ENCODE measurements at places on chromosomes 6 and 20.

GRCh38 chr20:23130622-23131140 is 44.6 kb upstream of the CD93 start:
- no peak for DNase-seq

GRCh38 chr20:59657459-59658046 is 53.2 kb downstream of the PHACTR3 start:
- no peak for DNase-seq

DNA sequence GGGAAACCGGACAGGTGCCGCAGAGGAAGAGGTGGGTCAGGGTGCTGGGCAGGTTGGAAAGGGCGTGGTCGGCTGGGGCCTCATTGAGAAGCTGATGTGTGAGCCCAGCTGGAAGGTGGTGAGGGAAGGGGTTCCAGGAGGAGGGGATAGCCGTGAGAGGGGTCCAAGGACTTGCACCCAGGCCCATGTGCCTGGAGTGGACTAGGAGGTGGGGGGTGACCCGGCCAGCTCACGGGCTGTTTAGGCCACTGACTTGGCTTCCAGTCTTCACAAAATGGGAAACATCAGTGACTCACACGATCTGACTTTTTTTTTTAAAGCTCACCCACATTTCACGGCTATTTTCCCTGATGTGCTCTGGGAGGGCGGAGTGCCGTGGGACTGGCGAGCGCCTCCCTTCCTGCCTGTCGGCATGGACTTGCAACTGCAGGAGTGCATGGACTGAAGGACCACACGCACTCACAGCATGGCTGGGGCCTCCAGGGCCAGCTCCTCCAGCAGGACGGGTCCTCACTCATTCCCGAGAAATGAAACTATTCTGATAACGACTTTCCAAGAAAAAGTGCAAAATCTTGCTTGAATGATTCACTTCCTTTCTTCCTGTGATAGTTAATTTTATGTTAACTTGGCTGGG is 13.5 kb upstream of the PDE10A start:
- no peak for DNase-seq

- no peak for DNase-seq
These were observed 43.2 kb upstream of the CDH22 start for GRCh38 chr20:46351357-46352058.

- DNase-seq, result no peak
These were observed 4.1 kb upstream of the SHLD1 start for GRCh38 chr20:5746064-5746463.

DNA sequence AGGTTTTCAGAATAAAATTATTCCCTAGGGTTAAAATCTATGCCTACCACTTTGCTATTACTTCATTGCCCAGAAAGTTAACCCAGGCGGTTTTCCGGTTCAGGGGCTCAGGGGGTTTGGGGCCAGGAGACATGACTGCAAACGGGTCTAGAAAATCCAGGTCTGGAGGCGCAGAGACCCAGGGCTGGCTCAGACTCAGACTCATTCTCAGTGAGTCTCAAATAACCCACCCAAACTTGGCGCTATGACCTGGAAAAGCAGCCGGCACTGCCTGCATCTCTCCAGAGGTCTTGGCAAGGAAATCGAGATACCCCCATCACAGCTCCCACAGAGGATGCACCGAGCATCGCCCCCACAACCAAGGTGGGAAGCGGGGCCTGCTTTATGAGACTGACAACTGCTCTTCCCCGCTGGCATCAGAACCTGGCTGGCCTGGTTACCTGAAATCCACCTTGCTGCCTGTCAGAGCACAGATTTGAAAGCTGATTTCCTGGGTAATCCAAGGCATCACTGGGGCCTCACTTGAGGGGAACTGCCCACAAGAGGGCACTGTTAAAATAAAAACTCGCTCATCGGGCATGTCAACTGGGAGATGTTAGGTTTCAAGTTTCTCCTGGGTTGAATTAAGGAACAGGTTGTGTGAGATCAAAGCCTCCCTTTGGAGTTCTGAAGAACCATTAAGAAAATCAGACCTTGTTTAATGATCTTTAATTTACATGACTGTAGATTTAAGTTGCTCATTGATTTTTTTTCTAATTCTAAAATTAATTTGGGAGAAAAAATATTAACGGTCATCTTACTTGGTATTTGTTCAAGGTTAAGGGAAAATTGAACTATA is 55.1 kb downstream of the KIF16B start:
- no peak for DNase-seq

GRCh38 chr6:112037783-112038216 is 16.1 kb upstream of the CCN6 start:
- peak; percentile 80 for DNase-seq

DNA sequence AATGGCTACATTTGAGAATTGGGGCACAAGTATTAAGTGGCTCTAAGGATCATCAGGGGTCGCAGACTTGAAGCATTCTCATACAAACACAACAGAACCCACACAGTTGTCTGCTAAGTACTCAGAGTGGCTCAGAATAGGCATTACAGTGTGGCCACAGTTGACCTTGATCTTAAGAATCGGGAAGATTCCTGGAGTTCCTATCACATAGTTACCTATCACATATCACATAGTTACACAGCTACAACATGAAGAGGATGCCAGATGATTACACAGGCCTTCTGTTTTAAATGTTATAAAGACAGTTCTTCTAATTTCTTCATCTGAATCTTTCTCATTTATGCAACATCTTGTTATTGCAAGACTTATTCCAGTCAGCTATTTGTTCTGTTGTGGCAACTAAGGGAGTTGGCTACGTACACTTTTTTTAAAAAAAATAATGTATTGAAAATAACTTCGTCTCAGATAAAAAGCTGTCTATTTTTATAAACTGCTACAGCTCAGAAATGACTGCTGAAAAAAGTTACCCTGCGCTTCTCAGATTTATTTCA is 129.0 kb downstream of the REV3L start:
- DNase-seq, result no peak

DNA sequence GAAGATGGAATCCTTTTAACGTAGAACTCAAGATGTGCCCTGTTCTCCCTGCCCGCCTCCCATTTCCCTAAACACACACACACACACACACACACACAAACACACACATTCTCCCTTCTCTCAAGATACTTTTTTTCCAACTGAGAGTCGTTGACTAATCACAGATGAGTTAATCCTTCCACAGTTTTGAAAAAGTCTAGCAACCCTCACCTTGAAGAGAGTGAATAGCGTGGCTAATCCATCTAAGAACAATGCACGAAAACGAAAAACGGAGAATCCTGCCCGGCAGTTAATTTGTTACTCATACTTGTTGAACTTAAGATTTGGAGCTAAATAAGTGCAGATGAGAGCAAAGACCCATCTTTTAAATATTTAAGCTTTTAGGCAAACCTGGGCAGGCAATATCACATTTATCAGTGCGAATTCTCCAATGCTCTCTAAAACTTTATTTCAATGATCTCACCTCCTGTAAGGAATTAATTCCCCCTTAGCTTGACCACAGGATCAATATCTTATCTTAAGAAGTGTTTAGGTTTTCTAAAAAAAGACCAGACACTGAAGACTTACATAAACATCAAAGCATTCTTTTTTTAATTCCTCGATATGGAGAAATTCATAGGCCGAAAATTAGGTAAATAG is 1.1 kb downstream of the AGPAT4 start:
- DNase-seq, result no peak

DNA sequence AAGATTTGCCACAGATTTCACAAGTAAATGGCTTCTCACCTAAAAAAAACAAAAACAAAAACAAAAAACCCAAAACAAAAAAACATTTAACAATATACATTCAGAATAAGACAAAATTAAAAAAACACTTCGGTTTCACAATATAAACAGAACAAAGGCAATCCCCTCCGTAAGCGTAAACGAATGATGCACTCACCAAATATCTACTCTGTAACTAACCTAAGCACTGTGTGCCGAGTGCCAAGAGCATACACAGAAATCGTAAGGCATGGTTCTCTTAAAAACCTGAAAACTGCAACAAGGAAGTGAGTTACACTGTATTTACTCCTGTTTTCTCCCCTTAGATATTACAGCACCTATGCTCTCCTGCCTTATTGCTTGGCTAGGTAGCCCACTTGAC is 12.1 kb upstream of the MICAL1 start:
- no peak for DNase-seq

GRCh38 chr6:165695722-165696515 is 32.9 kb upstream of the PDE10A start:
- DNase-seq, result no peak

DNA sequence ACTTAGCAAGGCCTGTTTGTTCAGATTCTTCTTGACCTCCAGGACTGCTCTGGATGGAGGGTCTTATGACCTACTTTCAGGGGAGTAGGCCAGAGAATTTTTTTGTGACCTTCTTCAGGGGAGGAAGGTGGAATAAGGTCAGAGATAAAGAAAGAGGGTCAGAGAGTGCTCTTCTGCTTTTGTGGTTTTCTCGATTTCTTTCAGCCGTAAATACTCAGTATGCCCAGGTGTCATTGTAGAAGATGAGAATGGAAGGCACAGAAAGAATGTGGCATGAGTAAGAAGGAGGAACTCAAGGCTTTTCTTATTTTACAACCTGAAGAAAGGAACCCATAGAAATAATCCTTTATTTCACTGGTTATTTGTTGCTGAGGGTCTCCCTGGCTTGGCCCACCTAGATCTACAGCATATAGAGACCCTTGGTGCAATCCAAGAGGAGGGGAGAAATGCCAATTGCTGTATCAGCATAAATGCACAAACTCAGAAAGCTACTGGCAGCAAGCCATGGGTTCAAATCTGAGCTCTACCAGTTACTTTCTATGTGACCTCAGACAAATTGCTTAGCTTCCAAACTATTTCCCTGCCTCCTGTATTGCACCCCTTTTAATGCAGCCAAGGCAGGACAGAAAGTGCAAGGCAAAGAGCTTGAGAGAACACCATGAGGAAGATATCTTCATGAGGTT is 68.0 kb downstream of the OLIG3 start:
- DNase-seq, result no peak

GRCh38 chr6:105892577-105893262 is 193.4 kb upstream of the PRDM1 start:
- no peak for DNase-seq

- DNase-seq, result no peak
These were observed at the start of gene DDX43 for GRCh38 chr6:73394577-73395354. Gene DDX43 (plus strand): TSS chr6:73394828. CDS start chr6:73394906, 78 bp downstream.

- DNase-seq, result no peak
These were observed 145.9 kb downstream of the CCDC170 start for GRCh38 chr6:151639750-151640149.

GRCh38 chr20:55140631-55141030 is 665.2 kb downstream of the DOK5 start:
- DNase-seq, result no peak

GRCh38 chr20:43096931-43097260 is 92.8 kb downstream of the PTPRT start:
- no peak for DNase-seq

DNA sequence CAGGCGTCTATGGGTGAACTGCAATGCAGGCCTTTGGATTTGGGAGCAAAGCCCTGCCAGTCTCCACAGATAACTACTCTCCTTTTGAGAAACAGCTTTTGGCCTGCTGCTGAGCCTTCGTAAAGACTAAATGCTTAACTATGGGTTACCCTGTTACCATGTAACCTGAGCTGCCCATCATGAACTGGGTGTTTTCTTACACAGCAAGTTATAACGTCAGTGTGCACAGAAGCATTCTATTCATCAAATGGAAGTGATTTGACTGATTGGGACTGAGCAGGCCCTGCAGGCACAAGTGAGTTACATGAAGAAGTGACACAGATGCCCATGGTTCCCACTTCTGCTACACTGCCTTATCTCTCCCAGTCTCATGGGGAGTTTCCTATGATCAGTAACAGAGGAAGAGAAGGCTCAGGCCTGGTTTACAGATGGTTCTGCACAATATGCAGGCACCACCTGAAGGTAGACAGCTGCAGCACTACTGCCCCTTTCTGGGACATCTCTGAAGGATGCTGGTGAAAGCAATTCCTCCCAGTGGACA is 319.1 kb downstream of the CD83 start:
- DNase-seq, result no peak

DNA sequence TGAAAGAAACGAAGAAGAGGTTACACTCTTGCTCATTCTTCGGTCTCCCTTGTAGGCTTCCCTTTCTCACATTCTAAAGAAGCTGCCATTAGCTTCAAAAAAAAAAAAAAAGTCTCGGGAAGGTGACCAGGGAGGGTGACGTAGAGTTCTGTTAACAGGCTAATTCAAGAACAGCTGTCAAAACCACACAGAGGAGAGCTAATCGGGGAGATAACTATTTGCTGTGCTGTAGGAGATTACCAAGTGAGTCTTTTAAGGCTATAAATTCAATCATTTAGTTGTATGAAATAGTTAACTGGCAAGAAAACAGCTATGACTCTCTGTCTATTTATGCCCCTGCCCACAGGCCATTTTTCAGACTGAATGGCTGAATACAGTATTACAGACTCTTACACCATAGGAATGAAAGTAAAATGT is 256.8 kb downstream of the SYNE1 start:
- DNase-seq, result peak; percentile 43

GRCh38 chr6:100296810-100297544 is 167.7 kb downstream of the SIM1 start:
- peak; percentile 58 for DNase-seq

DNA sequence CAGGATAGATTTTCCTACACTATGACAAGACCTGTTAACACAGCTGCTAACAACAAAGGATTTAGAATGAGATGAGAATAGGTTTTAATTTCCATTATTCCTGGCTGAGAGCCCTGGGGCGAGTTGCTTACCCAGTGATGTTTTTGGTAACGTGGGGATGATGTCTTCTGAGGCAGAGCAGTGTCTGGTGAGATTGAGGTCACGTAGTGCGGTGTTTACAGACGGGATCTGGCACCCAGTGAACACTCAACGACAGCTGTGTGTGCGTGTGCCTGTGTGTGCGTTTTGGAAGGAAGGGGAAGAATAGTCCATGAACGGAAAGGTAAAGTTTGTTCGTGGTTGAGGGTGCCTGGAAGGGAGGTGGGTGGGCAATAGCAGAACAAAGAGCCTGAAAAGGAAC is 384.7 kb downstream of the C6orf118 start:
- DNase-seq, result no peak

DNA sequence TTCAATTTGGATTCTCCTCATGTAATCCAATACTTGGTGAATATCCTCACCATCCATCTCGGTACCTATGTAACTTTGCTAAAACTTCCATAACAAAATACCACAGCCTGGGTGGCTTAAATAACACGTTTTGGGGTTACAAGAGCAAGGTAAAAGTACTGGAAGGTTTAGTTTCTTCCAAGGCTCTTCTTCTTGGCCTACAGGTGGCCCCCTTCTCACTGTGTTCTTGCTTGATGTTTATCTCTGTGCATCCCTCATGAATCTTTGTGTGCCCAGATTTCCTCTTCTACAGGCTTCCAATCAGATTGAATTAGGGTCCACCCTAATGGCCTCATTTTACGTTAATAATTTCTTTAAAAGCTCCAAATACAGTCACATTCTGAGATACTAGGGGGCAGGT is 163.3 kb upstream of the HCRTR2 start:
- DNase-seq, result no peak
